Mesangial cell (primary cell): ENCODE measurements at places on chromosomes 16 and 17. TPM values are rescaled to one million over a fixed set of nuclear protein-coding genes. Genes with fewer than 3 reads are reported as not detected.

The UBALD1 gene
- total RNA-seq = 13.5 and 17.5 TPM in 2 replicates

The PDILT gene
- total RNA-seq = not detected in 2 replicates

The PHKG2 gene
- total RNA-seq = 24.7 and 28.2 TPM in 2 replicates

The MSI2 gene
- 18.6 and 31.9 TPM in 2 replicates for total RNA-seq

The LITAF gene
- 52.0 and 96.3 TPM in 2 replicates for total RNA-seq

The CCL4L2 gene
- not detected in 2 replicates for total RNA-seq

The CCL17 gene
- total RNA-seq = not detected in 2 replicates

The CD300E gene
- not detected in 2 replicates for total RNA-seq

The CHST4 gene
- not detected in 2 replicates for total RNA-seq

The STXBP4 gene
- total RNA-seq = 2.9 and 7.0 TPM in 2 replicates

The CD300LD gene
- total RNA-seq = not detected in 2 replicates

The C17orf78 gene
- total RNA-seq = not detected in 2 replicates

The SEZ6L2 gene
- 13.0 and 66.6 TPM in 2 replicates for total RNA-seq

The SPATA2L gene
- total RNA-seq = 8.1 and 20.7 TPM in 2 replicates

The CACNA1G gene
- total RNA-seq = under 0.01 and 0.38 TPM in 2 replicates

The STX1B gene
- total RNA-seq = 0.63 and 0.65 TPM in 2 replicates

The KRT24 gene
- not detected in 2 replicates for total RNA-seq
